ENCODE measurements at places on chromosomes 2 and 18.

GRCh38 chr2:216951171-216951570 is 91.3 kb upstream of the TNP1 start:
- no peak for DNase-seq

- no peak for DNase-seq
Observed at GRCh38 chr2:77034445-77034844, 487.7 kb downstream of the LRRTM4 start.

DNA sequence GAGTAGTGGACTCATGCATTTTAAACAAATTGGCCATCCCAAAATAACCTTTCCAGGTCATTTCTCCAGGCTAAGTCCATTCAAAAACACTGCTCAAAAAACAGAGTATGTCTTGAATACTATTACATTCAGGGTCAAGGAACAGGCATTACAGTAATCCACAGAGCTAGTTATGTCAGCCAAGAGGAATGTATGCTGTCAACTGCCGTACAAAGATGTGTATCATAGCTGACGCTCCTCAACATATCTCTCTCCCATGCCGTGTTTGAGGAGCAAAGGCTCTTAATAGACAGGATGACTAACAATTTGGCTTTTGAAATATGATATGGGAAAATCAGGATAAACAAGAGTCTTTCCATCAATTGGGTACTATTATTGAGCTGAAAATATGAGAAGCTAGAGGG is 68.8 kb upstream of the KCTD1 start:
- no peak for DNase-seq

DNA sequence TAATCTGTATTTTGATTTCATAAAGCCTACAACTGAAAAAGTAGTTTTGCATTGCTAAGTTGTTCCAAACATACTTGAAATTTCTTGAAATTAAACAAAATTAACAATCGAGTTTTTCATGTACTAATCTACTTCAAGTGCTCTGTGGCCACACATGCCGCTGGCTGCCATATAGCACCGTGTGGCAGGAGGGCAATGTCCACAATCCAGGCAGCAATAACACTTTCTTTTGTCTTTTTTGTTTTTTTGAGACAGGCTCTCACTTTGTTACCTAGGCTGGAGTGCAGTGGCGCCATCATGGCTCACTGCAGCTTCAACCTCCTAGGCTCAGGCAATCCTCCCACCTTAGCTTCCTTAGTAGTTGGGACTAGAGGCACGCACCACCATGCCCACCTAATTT is 36.1 kb downstream of the SAP130 start:
- no peak for DNase-seq

DNA sequence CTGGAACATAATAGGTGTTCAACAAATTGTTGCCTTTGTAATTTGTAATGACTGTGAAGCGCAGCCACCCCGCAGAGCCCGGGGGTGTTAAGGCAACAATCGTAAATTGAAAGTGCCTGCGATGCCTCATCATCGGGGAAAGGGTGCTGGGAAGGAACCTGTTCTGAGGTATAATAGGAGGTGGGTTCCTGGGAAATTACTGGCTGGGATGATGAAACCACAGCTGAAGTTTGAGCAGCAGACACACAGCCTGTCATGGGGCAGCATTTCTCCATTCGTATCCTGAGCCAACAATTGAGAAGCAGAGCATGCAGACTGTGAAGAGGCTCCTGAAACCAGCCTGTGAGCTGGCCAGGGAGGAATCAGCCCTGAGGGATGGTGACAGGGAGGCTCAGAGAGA is 404.0 kb upstream of the MYT1L start:
- DNase-seq = no peak

- no peak for DNase-seq
Observed at GRCh38 chr18:32446780-32447179, 23.9 kb downstream of the GAREM1 start.

DNA sequence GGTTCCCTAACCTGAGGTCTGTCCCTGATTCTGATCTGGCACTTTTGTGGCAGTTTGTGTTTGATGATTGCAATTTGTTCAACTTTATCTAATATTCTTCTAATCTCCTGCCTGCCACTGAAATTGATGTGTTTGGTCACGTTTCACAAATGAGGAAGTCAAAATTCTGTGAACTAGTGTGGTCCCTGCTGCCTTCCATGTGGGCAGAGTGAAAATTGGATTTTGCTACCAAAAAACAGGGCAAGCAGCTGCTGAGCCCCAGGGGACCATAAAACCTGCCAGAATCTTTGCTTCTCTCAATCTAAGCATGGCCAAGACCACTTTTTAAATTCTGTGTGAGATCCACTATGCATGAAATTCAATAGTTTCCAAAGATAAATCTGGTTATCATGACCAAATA is 195.5 kb upstream of the CYRIA start:
- no peak for DNase-seq

GRCh38 chr2:67663776-67664175 is 266.6 kb downstream of the ETAA1 start:
- DNase-seq = no peak

GRCh38 chr2:56109994-56110393 is 73.8 kb upstream of the CCDC85A start:
- no peak for DNase-seq

- no peak for DNase-seq
Observed at GRCh38 chr2:233686928-233687327, 5.2 kb downstream of the UGT1A7 start.

GRCh38 chr2:8418721-8419120 is 263.1 kb upstream of the ID2 start:
- DNase-seq = no peak

DNA sequence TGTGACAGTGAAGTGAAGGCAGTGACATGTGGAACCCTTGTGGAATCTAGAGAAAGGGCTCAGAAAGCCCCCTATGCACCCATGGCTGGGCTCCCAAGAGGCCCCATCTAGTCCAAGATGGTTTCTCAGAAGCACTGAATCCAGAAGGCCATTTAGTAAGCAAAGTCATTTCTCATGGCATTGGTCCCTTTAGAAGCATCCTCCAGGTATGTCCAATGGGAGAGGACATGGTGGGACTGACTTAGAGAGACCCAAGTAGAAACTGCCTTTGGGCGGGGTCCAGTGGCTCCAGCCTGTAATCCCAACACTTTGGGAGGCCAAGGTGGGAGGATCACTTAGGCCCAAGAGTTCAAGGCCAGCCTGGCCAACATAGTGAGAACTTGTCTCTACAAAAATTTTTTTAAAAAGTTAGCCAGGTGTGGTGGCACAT is 72.5 kb upstream of the RMDN2 start:
- no peak for DNase-seq

DNA sequence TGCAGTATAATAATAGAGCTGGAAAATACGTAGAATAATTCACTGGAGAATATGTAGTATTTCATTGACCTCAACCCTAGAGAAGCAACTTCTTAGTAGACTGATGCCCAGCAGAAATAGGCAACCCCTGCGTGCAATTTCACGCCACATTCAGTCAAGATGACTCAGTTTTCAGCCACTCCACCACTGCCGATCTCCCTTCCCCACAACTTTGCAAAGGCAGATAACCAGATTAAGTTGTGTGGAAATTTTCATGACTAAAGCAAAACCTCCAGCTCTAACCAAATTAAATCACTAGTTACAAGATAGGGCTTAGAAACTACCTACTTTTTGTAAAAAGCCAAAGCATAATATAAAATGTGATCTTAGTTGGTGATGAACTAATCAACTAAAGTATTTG is 63.3 kb upstream of the STK17B start:
- no peak for DNase-seq

Data from memory B cell (primary cell).